ENCODE measurements at places on chromosomes 16 and 17.

DNA sequence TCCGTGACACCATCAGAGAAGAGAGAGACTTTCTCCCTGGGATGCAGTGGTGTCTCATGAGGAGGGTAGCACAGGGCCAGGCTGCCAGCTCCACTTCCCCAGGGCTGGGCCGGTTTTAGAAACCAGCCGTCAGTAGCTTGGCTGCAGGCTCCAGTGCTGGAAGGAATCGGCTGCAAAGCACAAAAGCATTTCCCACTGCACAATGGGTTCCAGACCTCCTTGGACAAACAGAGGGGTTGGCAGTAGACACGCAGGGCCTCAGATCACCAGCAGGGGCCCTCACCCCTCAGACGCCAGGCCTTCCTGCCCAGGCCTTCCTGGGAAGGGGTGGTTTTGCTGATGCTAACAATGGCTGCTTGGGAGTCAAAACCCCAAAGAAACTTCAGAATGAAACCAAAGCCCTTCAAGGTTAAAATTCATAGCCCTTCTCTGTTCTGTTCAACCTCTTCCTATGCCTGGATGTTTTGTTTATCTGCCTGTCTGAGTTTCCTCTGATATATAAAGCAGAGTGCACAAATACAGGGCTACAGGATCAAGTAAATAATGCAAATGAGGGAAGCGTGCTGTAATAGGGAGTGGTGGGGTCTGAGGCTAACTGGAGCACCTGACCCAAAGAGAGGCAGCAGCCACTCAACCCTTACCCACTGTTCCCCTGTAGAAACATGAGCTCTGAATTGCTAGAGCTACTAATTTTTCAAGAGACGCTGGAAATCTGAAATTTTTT, 26.2 kb downstream of the TEKT5 start:
- peak; percentile 28 for DNase-seq

GRCh38 chr16:29804455-29805231, 1.7 kb upstream of the MAZ start:
- DNase-seq: peak; percentile 60

GRCh38 chr17:8847891-8848290, 19.6 kb downstream of the PIK3R6 start:
- DNase-seq: no peak

DNA sequence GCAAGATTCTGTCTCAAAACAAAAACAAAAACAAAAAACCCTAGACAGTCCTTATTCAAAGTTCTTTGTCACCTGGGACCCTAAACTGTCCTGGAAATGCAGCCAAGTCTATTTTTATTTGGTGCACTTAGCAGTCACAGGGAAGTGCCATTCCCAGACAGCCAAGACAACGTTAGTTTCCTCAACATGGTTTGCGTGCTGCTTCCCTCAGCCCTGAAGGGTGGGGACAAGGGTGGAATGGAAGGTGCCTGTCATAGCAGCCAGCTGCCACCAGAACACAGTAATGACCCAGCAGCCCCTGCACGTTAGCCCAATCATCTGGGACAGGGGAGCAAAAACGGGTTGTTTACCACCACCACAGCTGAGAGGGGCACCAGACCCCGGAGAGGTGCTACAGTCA, 16.9 kb downstream of the CREBBP start:
- no peak for DNase-seq

GRCh38 chr16:28062847-28063521, 530 bp downstream of the GSG1L start:
- DNase-seq: peak; percentile 49

- DNase-seq: no peak
Observed at GRCh38 chr17:16383772-16384287, 2.9 kb downstream of the UBB start.

DNA sequence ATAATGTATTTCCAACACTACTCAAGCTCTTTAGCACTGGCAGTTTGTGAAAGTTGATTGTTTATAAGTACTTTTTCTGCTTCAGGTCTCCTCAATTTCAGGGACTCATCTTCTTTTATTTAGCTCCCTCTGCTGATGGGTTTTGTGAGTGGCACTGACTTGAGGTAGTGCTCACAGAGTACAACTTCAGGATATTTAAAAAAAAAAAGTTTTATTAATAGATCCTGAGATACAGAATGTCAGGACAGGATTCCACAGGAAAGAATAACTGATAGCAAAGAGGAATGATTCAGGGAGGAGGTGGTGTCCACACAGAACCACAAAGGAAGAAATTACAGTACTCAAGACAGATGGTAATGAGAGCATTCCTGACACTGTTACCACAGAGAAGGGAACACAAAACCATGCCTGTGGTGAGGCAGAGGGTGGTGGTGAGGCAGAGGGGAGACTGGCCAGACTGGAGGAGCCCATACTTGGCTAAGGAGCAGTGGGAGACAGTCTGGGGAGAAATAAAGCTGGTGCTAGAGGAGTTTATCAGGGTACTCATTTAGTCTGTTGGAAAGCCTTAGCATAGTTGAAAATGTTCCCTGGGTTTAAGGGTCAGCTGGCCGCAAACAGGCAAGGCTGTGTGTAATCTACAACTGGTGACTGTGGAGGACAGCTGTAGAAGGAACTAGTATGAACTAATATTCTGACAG, 63.7 kb downstream of the SPAG9 start:
- peak; percentile 88 for DNase-seq

GRCh38 chr17:37604556-37604955, 4.7 kb downstream of the SYNRG start:
- DNase-seq: no peak

DNA sequence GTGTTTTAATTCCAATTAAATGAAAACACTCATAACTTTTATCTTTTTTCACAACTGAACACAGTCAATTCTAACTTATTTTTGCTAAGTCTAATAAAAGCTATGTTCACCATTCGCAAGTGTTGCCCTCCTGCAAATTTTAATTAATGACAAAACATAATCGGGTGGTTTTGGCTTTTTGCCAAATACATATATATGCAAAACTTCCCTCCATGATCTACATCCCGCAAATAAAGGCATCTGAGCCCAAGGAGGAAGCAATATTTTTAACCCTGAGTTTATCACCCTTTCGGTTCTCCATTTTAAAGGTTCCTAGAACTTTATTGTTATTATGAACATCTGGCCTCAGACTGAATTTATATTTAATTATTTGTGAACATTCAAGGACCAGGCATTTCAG, 507.9 kb downstream of the CDH13 start:
- no peak for DNase-seq

GRCh38 chr16:86771506-86772460, 193.4 kb downstream of the FOXL1 start:
- no peak for DNase-seq

GRCh38 chr16:50724306-50724705, 17.6 kb upstream of the CYLD start:
- no peak for DNase-seq

DNA sequence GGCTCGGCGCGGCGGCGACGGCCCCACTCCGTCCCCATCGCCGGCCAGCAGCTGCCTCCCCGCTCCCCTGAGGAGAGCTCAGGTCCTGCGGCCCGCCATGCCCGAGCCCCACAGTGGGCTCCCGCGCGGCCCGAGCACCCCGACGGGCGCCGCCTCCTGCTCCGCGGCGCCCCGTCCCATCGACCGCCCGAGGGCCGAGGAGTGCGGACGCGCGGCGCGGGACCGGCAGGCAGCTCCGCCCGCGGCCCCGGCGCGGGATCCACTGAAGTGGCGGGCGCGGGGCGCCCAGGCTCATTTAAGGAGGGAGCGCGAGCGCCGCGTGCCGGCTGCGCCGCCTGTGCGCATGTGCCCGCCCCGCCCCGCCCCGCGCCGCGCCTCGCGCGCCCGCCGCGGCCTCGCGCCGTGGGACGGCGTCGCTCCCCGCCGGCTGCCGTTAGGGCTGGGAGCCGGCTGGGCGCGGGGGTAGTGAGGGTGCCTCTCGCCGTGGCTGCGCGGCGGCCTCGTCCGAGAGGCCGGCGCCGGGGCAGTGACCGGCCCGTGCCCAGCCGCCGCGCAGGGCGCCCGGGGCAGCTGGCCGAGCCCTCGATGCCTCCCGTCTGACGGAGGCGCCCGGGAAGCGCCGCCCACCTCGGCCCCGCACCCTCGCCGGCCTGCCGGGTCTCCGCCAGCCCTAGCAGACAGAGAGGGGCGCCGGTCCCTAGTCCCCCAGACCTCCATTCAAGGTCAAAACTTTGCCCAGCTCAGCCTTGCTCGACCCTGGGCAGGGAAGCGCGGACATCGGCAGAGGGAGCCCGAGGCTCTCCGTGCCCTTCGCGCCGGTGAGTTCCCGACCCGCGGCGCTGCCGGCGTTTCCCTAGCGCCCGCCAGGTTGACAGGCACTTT, at the start of gene NETO2:
Gene NETO2, minus strand, starts transcription at position 269 of the 882 bp plus-strand sequence. CDS start 333 bp downstream, outside the sequence.
- peak; percentile 68 for DNase-seq

DNA sequence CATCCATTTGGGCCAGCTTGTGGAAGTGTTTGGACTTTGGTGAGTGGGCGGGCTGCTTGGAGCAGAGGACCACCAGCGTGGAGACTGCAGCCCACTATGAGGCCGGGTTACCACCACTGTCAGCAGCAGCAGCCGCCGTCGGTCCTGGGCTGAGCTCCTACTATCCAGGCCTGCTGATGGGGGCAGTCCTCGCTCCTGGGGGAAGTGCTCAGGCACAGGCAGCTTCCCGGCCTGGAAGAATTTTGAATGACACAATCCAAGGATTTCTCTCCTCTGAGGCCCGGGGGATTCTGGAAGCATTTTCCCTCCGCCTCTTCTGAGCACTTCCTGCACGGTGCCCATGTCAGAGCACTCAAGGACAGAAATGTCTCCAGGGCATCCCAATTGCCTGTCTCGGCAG, 5.3 kb upstream of the NOD2 start:
- no peak for DNase-seq

DNA sequence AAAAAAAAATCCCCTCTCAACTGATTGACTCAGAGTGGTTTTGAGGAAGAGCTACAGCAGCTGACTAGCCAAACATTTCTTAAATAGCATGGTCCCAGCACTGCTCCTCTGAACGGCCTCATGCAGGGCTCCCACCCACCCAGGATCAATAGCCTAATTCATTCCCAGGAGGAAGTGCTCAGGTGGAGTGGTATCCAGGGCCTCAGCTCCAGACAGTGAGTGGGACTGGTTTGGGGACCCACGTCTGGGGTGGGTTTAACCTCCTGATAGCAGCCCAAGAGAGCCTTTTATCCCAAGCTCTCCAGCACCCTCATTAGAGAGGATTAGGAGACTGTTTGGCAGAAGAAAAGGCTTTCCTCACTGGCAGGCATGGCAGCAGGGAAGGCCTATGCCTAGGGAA, 68.5 kb upstream of the CDH5 start:
- no peak for DNase-seq

DNA sequence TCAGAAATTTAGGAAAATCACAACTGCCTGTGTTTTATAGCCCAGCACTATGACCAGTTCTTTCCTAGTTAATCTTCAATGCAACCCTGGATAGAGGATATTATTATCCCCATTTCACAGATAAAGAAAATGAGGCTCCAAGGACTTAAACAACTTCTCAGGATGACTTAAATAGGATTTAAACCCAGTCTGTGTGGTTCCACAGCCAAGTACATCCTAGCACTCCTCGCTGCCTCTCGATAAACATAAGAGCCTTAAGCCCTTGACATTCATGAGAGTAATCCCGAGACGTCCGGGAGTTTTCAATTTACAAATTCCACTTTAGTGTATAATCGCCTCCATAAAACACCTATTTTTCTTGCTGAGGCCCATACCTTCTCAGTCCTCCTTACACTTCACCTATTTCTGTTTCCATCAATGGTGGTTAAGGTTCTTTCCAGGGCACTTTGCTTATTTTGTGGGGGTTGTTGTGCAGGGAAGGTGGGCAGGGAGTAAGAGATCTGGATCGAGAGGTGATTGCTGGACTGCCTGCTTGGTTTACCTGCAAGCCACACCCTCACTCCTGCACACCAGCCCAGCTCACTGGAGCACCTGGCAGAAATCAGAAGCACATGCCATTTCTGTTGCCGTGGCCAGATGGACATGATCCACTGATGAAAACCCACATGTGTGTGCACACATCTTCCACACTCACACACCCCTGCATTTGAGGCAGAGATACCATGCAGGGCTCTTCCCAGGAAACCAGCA, 50.5 kb downstream of the ASIC2 start:
- no peak for DNase-seq

- peak; percentile 43 for DNase-seq
Observed at GRCh38 chr17:3558603-3559269, 1.1 kb upstream of the TRPV3 start.

DNA sequence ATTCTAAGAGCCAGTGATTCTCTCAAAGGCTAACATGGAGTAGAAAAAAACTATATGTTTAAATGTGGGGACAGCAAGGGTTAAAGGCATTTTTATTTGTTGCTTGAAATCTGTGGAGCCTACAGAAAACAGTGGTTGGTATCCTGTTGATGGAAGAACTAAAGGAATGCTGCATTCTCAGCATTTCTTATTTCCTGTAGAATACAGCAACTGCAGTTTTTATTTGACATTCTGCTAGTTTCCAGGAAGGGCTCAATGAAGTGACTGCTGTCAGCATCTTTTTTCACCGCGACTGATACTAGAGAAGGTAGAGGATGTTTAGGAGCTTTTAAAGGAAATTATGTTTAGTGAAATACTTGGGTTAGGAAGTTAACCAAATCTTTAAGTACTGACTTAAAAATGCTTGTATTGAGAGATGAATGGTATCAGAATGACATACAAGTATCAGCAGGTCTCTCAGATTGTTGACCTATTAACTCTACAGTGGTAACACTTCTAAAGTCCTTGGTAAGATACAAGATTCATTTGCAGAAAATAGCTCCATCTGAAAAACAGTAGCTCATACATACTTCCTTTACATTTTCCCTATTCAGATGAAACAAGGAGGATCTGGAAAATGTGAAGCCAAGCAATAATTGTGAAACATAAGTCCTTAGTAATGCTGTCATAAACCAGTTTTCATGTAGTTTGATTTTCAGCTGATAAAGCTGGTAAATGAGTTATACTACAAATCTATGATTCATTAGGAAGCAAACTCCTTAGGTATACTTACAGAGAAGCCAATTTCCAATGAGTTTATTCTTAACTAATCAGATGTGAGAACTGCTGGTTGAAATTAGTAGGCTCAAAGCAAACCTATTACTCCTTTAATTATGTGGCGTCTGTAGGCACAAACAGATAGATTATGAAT, 15.2 kb downstream of the CLTC start:
- no peak for DNase-seq

- DNase-seq: peak; percentile 8
Observed at GRCh38 chr16:75965504-75966374, 239.4 kb upstream of the CPHXL start.

- peak; percentile 90 for DNase-seq
Observed at GRCh38 chr17:69175625-69176456, 34.1 kb upstream of the ABCA6 start.

- DNase-seq: no peak
Observed at GRCh38 chr17:77491921-77492445, 351.2 kb downstream of the SEC14L1 start.

- DNase-seq: no peak
Observed at GRCh38 chr16:69486272-69486671, 61.9 kb downstream of the CYB5B start.

- no peak for DNase-seq
Observed at GRCh38 chr17:49779156-49779738, 9.2 kb upstream of the KAT7 start.

GRCh38 chr16:49181791-49182518, 99.7 kb downstream of the CBLN1 start:
- DNase-seq: no peak

GRCh38 chr16:8967132-8967821, 3.6 kb upstream of the USP7 start:
- no peak for DNase-seq

Data from cardiac muscle cell (in vitro differentiated cells and primary cell).